Effector memory CD8-positive, alpha-beta T cell (primary cell): ENCODE measurements at places on chromosomes 7 and 10.

DNA sequence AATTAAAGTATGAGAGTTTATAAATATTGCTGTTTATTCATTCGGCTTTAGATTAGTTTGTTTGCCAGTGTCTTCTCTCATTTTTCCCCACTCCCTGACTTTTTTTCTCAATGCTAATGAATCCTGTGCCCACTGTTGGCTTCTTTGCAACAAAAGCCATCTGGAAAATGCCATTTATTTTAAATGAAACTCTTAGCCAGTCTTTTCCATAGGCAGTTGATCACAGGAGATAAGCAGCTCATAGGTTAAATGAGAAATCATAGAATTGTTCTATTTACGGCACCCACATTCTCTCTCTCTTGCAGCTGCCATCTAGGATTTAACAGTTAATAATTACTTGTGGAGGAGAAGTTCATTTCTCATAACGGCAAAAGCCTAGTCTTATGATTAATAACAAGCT is 249.3 kb upstream of the POM121L12 start:
- no peak for DNase-seq

- DNase-seq: no peak
Measured at GRCh38 chr10:112819231-112819630, 130.8 kb upstream of the TCF7L2 start.

GRCh38 chr7:5692845-5693278 is 88.6 kb downstream of the RNF216 start:
- no peak for DNase-seq

GRCh38 chr7:92547579-92547978 is 19.0 kb downstream of the RBM48 start:
- DNase-seq: no peak

- DNase-seq: no peak
Measured at GRCh38 chr10:128305601-128306345, 179.6 kb upstream of the MKI67 start.

DNA sequence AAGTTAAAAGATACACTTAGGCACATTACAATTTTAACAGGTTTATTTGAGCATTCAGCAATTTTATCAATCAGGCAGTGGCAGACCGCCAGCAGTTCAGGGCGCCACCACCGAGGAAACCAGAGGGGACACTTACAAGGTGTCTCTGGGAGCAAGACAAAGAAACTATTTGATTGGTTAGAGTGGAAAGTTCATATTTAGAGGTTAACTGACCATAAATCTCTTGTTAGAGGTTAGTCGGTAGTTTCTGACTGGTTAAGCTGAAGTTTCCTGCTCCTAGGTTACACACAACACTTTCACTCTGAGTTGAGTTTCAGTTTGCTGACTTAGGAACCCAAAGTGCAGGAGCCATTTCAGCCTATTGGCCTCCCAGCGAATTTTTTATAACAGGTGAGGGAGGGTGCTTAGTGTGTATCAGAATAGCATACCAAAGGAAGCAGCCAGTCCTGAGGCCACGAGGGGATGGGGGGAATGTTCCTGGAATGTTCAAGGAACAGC is 10.8 kb upstream of the PVRIG start:
- no peak for DNase-seq

GRCh38 chr10:10699427-10699826 is 318.2 kb upstream of the CELF2 start:
- no peak for DNase-seq

- DNase-seq: no peak
Measured at GRCh38 chr7:149291781-149292461, 29.9 kb downstream of the ZNF783 start.

- no peak for DNase-seq
Measured at GRCh38 chr10:49080965-49081364, 34.4 kb downstream of the VSTM4 start.

- no peak for DNase-seq
Measured at GRCh38 chr10:44628921-44629320, 244.0 kb upstream of the CXCL12 start.
